ENCODE measurements at places on chromosomes 6 and 20.

- DNase-seq, result no peak
Observed at GRCh38 chr6:47633141-47633540, 65.2 kb upstream of the ADGRF4 start.

DNA sequence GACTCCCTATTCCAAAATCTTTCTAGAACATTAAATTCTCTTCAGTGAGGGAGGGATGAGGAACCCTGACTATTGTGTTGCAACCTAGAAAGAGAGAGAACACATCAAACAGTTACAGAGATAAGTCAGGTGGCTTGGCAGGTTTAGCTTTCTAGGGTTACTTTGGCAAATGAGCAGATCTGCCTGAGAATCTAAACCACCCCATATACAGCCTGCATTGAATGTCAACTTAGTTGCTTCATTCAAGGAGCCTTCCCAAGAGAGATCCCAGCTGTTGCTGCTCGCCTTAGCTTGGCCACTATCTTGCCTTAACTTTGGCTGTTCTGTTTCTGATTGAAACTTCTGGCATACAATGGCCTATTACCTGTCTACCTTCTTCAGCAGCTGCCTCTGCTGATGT, 74.7 kb upstream of the TCF21 start:
- no peak for DNase-seq

DNA sequence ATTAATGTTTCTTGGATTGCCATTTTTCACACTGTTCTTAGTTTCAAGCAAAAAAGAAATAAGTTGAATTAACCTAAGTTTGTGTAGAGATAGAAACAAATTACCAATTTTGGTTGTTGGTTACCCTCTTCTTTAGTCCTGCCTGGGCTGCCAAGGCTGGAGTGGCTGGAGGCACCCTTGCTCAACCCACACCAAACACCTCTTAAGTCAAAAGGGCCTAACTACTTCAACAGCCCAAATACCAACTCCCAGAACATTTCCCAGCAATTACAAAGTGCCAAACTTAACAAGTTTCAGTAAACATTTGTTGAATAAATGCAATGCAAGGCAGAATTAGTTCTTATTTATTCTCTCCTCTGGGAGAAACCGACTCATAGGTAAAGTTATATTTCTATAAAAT, 38.1 kb upstream of the TMEM181 start:
- no peak for DNase-seq

DNA sequence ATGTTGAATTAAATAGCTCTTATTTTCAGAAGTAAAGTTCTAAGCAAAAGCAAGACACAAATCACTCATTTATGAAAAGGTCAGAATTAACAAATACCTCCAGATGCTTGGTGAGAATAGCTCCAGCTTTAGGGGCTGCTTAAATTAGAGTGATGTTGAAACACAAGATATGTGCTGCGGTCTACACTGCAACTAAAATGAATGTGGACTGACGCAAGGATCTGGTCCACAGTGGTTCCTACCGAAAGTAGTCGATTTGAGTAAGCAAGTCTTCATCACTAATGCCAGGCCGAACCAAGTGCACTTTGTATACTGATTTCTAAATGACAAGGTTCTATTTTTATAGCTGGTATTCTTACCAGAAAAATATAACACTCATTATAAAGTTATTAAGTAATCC, 96.3 kb downstream of the PRDM1 start:
- DNase-seq, result no peak

DNA sequence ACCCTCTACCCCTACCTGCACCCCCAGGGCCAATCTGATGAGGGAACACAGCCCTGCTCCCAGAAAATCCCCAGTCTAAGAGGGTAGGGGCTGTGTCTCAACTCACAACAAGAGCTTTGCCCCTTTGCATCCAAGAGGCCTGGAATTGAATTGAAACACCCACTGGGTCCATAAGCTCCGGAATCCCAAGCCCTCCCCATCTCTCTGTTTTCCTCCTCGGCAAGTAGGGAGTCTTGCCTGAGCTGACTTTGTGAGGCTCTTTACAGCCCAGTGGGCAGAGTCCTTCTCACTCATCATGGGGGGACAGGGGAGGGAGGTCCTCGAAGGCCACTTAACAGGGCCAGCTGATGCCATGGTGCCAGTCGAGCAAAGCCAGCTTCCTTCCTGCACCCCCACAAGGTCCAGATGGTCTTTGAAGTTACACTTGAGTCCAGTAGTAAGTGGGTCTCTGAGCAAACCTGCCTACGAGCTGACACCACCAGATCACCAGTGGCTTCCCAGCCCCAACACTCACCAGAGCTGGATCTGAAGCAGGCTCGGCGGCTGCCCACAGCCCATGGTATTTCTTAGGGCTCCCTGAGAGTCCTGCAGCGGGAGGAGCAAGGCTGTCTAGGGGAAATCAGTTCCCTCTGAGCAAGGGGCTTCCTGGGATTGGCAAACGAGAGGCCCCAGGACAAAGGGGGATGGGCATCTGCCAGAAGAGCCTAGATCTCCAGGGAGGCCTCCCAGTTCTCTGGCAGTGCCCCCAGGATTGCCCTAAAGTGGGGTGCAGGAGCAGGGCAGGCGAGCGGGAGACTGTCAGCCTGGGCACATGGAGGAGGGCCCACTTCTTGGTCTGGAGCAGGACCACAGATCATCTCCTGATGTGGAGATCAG, 144.5 kb downstream of the VEGFA start:
- no peak for DNase-seq

GRCh38 chr6:81774542-81774941, 22.1 kb upstream of the TENT5A start:
- DNase-seq, result no peak

DNA sequence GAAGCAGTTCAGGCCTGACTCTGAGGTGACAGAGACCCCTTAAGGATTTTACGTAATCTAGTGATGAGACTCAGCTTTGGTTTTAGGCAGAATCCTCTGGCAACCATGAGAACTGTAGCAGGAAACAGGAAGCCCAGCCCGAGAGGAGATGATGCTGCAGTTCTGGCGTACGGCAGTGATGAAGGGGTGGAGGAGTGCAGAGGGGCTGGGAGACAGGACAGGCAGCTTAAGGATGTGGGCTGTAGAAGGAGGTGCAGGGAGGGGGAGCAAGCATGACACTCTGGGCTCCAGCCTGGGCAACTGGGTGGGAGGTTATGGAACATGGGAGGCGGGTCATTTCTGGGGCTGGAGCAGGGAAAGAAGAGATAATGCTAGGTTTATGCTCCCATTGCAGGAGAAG, 67.1 kb downstream of the LRFN2 start:
- no peak for DNase-seq

- no peak for DNase-seq
Observed at GRCh38 chr6:119331663-119332286, 17.8 kb downstream of the MAN1A1 start.

- DNase-seq, result no peak
Observed at GRCh38 chr6:52727908-52728307, 35.4 kb downstream of the GSTA2 start.

- DNase-seq, result no peak
Observed at GRCh38 chr20:59385480-59385879, 85.1 kb downstream of the EDN3 start.

- DNase-seq, result no peak
Observed at GRCh38 chr6:151075930-151076555, 163.7 kb upstream of the AKAP12 start.

GRCh38 chr20:1165941-1166340, 18.8 kb downstream of the TMEM74B start:
- no peak for DNase-seq

GRCh38 chr20:60107621-60108390, 149.6 kb downstream of the CDH26 start:
- no peak for DNase-seq

GRCh38 chr20:64188682-64189529, 24.7 kb downstream of the MYT1 start:
- no peak for DNase-seq

GRCh38 chr6:37512400-37513011, 12.8 kb upstream of the CCDC167 start:
- no peak for DNase-seq

- DNase-seq, result no peak
Observed at GRCh38 chr6:108074057-108074358, 533 bp downstream of the OSTM1 start.

DNA sequence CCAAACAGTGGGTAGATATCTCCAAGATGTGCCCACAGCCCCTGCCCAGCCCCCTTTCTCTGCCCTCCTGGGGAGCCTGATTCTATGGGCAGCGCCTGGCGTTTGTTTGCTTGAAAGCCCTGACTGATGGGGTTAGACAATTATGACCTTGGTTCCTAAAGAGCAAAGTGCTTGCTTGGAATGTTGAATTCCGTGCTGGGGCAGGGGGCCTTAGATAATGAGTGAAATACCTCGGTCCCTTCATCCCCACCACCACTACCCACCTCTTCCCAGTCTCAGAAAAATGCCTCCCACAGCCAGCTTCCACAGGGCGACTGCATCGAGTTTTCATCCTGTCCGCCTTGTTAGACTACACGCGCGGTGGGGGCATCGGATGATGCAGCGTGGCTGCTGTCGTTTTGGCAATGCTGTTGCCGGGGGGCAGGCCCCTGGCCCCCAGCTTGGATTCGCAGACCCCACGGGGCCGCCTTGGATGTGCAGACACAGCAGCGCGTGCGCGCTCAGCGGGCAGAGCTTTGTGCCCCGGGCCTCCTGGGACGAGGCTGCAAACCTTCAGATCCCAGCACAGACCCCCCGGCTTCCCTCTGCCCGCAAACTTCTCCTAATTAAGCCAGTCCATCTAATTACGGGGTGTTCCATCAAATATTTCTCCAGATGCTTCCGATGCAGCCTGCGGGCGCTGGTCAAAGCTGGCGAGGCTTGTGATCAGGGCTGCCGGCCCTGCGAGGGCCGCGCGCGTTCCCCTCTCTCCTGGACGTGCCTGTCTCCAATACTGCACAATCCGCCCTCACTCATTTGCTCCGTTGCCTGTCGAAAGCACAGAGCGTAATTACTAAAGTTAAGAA, 86.1 kb downstream of the LINC00237 start:
- DNase-seq, result no peak

- DNase-seq, result no peak
Observed at GRCh38 chr20:63697868-63698545, 1.6 kb downstream of the TNFRSF6B start.

GRCh38 chr20:62707921-62708521, 615 bp upstream of the NTSR1 start:
- no peak for DNase-seq

DNA sequence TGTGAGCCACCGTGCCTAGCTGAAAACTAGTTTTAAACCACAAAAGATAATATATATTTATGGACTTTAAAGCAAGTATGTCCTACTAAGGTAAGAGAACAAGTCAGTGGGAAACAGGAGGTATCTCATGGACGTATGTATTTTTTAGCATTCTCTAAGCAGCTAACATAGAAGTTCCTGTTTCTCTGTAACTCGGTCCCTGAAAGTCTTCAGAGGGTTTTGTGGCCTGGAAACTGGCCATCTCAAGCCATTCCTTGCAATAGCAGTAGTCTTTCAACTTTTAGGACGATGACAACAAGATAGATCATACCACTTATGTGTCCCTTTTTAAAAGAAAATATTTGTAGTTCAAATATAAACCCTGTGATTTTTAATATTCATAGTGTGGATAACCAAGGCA, 95.6 kb upstream of the RALGAPA2 start:
- no peak for DNase-seq

DNA sequence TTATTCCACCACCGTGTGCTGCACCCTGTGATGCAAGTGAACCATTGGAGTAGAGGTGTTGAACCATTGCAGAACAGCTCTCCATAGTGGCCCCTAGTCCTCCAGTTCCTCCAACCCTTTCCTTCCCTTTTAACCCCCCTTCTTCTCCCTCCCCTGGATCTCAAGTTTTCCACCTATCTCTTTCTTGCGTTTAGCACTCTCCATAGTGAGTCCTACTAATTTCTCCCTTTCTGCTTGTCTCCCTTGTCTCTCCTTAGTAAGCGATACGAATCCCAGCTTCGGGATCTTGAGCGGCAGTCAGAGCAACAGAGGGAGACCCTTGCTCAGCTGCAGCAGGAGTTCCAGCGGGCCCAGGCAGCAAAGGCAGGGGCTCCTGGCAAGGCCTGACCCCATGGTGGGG, 1.1 kb downstream of the PFDN6 start:
- no peak for DNase-seq

DNA sequence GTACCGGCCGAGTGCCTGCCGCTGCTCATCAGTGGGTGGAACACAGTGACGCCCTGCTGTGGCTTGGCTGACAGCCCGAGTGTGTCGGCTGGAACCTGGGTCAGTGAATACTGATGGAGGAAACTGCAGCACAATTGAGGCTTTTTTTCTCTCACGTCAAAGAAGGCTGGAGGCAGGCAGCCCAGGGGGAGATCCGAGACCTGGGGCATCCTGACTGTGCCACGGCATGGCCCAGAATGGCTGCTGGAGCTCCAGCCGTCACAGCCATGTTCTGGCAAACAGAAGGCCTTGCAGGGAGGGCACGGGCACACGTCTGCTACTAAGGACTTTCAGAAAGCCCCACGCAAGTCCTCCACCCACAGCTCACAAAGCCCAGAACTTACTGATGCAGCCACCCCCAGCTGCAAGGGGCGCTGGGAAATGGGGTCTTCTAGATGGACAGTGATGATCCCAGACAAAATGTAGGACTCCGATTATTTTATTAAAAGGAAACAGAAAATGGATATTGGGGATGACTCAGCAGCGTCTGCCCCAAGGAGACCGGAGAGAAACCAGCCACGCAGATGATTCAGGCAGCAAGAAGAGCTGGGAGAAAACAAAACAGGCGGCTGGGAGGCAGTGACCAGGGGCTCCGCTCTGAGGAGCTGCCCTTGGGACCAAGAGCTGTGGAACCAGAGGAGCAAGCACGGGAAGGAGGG, 140.0 kb downstream of the TAF4 start:
- no peak for DNase-seq

GRCh38 chr6:44494011-44494501, 106.5 kb downstream of the CDC5L start:
- peak; percentile 78 for DNase-seq

- peak; percentile 64 for DNase-seq
Observed at GRCh38 chr6:27332692-27333641, 20.9 kb upstream of the POM121L2 start.

DNA sequence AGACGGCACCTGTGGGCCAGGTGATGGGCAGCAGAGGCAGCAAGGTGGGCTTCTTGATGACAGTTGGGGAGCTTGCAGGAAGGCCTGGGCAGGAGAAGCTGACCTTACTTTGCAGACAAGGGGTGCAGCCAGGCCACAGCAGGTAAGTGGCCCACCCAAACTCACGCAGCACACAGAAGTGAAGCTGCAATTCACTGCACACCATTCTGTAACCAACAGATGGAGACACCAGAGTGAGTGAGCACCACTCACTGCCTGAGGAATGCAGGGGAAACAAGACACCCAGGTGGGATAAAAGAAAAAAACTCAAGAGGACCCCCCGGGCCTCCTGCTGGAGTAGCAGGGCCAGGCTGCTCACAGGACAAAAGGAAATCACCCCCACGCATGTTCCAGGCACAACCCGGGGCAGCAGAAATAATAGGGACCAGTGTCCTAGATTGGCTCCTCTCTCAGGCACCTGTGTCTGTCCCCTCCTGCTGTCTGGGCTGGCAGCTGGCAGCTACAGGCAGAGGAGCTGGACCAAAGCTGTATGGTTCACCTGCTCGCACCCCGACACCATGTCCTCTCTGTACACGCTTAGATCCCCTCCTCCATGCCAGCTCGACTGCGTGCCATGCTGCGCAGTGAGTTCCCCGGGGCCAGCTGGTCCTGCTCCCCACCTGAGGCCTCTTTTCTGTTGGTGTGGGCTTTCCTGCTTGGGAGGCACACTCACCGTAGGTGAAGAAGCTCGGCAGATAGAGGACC, 4.9 kb downstream of the MTCH1 start:
- no peak for DNase-seq
